ENCODE measurements at places on chromosomes 2 and 18.

DNA sequence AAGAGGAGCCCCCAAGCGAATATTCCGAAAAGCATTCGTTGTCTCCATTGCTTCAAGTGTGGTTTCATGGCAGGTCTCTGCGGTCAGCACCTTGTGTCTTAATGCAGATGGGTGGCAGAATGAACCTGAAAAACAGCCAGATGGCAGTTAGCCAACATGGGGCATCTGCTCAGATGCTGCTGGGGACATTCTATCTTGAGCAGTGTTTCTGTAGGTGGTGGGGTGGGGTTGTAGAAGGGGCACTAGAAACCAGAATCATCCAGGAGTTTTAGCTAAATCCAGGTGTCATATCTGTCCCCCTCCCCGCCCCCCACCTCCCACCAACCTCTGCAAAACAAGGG is 42.1 kb downstream of the ST6GAL2 start:
- no peak for DNase-seq

DNA sequence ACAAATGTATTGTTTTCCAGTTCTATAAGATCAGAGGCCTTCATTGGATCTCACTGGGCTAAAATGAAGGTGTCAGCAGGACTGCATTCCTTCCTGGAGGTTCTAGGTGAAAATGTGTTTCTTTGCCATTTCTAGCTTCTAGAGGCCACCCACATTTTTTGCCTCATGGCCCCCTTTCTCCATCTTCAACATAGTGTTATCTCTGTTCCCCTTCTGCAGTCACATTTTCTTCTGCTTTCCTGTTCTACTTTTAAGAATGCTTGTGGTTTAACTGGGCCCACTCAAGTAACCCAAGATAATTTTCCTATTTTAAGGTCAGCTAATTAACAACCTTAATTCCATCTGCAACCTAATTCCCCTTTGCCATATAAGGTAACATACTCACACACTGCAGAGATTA is 36.1 kb downstream of the METTL21A start:
- no peak for DNase-seq

DNA sequence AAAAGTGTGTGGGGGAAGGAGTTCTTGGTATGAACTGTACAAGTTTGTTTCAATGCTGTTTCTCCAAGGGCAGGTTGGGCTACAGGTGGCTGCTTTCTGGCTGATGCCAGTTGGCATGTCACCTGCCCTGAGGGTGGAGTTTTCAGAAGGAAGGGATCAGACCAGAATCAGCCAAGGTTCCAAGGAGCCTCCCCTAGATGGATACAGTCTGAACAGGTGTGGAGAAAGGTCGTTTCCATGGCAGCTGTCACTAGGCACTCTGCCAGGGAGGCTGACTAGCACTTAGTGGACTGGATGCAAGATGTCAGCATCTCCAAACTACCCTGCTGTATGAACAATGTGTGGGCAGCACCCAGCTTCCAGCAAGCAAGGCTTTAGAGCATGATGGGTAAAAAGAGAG is 444.4 kb upstream of the HNRNPA3 start:
- peak; percentile 36 for DNase-seq

DNA sequence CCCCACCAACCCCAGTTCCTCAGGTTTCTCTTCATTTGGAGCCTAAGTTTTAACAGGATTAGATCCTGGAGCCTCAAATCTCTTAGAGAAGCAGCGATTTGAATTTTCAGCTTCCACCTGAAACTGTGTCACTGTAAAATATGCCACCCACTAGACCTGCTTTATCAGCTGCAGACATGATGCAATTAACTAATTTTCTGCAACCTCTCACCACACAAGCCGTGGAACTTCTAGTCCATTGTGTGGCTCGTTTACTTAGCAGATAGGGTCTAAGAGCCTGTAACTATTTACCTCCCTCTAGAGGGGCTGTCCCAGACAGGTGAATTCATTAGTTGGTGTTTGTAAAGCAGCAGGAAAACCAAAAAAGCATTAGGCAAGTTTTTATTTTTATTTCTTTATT is 31.6 kb upstream of the FZD5 start:
- no peak for DNase-seq

DNA sequence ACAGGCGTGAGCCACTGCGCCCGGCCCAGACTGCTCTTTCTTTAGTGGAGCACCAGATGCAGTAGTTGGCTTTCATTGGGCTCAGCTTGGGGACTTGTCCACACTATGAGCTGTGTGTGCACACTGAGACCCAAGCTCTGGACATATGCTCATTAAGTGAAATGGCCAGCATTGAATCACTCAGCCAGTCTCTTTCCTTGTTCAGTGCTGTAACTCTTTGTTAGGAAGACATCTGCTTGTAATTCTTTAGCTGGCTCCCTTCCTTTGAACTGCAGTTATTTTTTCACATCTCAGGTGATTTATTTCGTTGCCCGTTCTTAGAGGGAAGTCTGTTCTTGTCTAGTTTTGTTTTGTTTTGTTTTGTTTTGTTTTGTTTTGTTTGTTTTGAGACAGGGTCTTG is 70.5 kb downstream of the CAB39 start:
- no peak for DNase-seq

DNA sequence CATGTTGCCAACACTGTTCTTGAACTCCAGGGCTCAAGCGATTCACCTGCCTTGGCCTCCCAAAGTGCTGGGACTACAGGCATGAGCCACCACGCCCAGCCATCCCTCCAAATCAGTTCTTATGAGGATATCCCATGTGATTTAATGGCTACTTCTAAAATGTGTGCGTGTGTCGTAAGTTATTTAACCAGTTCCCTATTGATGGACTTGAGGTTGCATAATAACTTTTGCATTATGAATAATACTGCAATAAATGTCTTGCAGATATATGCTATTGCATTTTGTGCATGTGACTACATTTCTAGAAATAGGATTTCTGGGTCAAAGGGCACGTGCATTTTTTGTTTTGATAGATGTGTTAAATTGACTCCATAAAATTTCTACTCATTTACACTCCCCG is 19.0 kb downstream of the DIPK1C start:
- DNase-seq, result no peak

DNA sequence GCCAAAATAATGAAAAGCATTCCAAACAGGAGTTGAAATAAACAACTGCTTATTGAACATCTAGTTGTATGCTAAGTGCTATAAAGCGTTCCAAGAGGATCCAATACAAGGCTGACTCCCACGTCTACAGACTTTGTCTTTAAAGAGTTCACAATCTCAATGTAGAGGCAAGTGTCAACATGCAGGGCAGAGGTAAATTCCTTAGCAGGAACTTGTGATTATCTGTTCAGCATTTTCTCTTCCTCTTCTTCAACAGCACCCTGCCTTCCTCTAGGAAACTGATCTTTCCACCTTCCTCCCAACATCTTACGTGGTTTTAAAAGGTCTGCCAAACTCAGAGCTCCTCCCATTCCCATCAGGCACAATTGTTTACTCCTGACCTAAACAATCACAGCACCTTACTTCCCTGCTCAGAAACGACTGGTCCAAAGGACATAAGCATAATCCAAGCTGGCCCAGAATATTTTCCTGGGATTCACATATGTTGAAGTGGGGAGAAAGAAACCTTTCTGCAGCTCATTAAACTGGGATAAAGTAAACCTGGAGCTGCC is 83.9 kb downstream of the ITSN2 start:
- no peak for DNase-seq

GRCh38 chr18:57976230-57976773 is 67.7 kb upstream of the NEDD4L start:
- DNase-seq, result no peak

- peak; percentile 3 for DNase-seq
Observed at GRCh38 chr18:58139459-58140386, 95.7 kb downstream of the NEDD4L start.

DNA sequence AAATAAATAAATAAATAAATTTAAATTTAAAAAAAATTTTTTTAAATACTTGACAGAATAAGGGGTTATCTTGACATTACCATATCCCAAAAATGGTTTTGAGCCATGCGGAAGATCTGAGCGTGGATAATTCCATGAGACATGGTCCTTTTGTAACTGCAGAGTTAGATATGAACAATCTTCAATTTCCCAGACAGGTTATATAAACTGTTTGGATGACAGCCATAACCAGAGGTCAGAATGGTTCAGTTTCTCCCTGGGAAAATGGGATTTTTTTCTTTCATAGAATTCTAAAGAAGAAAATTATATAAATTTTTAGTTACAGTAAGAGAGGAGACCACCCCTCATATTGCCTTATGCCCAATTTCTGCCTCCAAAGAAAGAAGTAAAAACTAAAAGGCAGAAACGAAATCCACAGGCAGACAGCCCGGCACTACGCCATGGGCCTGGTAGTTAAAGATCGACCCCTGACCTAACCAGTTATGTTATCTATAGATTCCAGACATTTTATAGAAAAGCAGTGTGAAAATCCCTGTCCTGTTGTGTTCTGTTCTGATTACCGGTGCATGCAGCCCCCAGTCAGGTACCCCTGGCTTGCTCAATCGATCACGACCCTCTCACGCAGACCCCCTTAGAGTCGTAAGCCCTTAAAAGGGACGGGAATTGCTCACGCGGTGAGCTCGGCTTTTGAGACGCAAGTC is 3.0 kb downstream of the GALM start:
- no peak for DNase-seq

DNA sequence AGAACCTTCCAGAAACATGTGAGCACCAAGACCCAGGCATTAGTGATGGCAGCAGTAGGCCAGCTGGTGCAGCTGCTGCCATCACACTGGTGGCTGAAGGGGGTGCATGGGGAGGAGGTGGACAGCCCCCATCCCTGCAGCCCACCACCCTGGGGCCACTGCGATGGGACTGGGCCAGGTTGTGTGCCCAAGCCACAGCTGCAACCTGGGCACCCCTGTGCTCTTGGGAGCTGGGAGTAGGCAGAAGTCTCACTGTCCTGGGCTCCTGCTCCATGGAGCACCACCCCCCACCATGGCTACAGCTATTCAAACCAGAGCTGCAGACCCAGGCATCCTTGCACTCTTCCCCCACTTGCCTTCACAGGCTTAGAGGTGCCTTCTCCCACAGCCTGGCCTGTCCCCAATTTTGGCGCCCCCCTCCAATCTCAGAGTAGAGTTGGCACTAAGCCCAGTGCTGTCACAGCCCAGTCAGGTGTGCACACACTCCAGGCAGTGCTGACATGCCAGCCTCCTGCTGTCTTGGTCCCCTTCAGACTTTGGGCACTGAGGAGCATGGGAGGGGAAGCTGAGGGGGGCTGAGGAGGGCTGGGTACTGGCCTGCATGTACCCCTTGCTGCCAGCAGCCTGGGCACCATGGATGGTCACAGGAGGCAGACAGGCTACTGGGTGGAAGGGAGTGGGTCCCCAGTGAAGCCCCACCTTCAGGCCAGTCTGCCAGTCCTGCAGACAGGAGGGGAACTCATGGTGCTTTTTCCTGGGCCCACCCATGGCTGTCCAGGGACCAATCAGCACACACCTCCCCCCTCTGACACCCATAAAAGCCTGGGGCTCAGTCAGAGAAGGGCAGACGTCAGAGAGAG is 67.1 kb downstream of the CYP26B1 start:
- DNase-seq, result no peak

GRCh38 chr2:109703077-109703476 is 88.9 kb downstream of the SOWAHC start:
- DNase-seq, result no peak

DNA sequence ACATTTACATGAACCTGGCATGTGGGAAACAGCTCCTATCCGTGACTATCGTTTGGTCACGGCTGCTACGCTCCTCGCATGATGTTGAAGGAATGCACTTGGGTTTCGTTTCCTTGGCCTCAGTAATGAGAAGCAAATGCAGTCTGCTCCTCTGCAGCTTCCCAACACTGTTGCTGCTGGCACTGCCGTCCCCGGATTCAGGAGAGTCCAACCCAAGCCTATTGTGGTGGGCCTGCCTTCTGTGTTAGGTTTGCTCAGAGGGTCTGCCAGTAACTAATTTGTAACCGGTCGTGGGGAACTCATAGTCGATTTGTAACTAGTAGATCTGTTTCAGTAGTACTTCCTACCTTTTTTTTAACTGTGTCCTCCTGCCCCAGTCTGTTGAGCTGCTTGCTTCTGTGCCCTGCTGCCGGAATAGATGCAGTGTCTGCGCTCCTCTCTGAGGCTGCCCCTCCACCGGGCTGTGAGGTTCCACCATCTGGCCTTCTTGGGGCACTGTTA is 58.4 kb downstream of the WDSUB1 start:
- DNase-seq, result no peak

DNA sequence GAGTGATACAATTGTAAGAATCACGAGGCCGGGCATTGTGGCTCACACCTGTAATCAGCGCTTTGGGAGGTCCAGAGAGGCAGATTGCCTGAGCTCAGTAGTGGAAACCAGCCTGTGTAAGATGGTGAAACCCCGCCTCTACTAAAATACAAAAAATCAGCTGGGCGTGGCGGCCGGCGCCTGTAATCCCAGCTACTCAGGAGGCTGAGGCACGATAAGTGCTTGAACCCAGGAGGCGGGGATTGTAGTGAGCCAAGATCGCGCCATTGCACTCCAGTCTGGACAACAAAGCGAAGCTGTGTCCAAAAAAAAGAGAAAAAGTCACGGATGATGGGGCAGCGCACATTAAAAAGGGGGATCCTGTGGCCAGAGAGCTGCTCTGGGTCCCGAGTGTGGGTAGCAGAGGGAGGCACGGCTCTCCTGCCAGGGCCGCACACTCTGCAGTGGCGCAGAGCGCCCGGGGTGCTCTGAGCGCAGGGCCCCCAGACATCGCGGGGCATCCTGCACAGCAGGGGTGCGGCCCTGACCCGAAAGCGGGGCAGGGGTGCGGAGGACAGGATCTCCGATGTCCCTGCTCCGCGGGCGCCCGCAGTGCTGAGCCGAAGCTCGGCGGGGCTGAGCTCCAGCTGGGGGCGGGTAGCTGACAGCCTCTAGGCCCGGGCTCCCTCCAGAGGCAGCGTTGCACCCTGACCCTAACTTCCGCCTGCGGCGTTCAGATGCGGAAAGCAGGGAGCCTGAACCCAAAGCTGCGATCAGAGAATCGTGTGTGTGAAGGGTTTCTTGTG is 30.4 kb upstream of the RAB6D start:
- DNase-seq, result peak; percentile 66

DNA sequence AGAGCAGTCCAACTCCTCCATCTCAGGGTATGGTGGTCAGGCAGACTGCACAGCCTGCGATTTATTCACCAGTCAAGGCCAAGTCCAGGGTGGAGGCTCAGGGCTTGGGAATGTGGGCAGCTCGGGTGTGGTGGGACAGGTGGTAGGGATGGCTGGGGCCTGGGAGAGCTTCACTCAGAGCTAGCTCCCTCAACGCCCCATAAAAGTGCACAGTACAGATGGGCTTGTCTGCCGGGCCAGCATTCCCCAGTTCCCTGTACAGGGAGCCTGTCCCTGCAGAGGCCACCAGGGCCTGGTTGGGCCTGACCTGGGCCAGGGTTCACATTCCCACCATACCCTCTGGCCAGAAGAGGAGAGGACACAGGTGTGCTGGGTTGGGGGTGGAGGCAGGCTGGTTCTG is 49.2 kb upstream of the OTOS start:
- DNase-seq, result peak; percentile 2
